ENCODE measurements at places on chromosomes 3 and 15. TPM values are rescaled to one million over a fixed set of nuclear protein-coding genes. Genes with fewer than 3 reads are reported as not detected.

TPM1 gene
- total RNA-seq, result 746 TPM

NPAP1 gene
- 0.16 TPM for total RNA-seq

LMCD1 gene
- total RNA-seq, result 22.4 TPM

- no peak for DNase-seq
Observed at GRCh38 chr15:101694261-101694660, 30.0 kb downstream of the TARS3 start.

DNA sequence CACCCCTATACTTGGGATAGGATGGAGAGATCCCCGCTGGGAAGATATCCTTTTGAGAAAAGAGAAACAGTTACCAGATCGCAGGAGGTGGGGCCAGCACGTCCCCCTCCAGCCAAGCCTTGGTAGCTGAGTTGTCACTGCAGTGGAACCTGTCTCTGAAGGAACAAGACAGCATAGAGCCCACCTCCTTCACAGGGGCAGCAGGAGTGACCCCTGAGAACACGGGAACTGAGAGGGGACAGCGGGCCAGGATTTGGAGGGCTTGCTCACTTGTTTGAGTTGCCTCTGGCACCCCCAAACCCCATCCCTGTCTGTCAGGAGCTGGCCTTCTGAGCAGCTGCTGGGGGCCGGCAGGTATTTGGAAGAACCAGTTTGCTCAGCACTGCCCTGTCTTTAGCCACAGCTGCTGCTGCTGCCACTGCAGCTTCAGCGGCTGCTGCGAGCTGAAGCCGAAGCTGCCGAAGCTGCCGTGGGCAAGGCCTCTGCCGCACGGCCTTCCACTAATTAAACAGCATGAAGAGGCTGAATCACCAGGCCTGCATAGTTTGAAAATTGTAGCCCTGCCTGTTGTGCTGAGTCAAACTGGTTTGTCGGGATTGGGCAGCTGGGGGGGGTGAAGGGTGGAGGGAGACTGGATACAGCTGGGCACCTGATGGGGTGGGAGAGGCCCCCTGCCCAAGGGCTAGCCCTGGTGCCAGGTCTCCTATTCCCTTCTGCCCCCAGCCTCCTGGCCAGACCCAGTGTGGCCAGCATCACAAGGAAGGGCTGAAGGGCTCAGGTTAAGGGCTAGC, 4.0 kb downstream of the EPHB3 start:
- DNase-seq, result peak; percentile 80

DNA sequence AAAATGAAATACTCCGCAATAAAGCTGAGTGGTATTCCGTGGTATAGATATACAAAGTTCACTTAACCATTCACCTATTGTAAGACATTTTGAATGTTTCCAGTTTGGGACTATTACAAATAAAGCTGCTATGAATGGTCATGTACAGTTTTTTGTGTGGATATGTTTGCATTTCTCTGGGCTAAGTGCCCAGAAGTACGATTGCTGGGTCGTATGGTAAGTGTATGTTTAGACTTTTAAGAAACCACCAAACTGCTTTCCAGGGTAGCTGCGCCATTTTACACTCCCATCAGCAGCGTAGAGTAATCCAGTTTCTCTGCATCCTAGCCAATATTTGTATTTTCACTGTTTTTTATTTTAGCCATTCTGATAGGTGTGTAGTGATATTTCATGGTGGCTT, 208.4 kb upstream of the TLE3 start:
- no peak for DNase-seq

DNA sequence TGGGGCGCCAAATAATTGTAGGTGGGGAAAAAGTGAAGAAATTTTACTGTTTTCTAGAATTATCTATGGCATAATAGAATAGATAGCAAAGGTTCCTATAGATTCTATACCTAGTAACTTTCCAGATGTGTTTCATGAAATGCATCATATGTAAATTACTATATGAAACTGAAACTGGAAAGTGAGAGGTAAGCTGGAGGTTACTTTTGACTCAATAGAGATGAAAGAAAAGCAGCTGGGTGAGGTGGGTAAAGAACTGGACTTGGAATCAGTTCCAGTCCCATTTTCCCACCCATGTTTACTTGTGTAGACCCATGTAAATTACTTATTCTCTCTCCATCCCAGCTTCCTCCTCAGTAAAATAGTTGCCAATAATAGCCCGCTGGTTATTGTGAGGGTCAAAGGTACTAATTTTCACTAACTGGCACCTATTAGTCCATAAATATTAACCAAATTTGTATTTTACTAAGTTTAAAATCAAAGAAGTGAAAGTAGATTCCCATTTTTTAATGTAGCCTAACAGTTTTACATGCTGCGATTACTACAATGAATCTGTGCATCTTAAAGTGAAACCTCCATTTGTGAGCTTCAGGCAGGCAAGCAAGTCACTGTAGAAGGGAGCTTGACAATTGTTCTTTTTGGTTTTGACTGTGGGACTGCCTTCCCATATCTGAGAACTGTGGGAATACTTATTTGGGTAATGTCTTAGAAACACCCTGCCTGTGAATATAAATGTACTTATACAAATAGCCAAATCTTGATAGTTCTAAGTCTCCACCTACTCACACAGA, 312.1 kb downstream of the SLC9A9 start:
- DNase-seq, result no peak

- DNase-seq, result no peak
Observed at GRCh38 chr3:155658671-155659261, 86.1 kb downstream of the PLCH1 start.

- DNase-seq, result no peak
Observed at GRCh38 chr15:51909584-51909983, 62.0 kb downstream of the LEO1 start.

DNA sequence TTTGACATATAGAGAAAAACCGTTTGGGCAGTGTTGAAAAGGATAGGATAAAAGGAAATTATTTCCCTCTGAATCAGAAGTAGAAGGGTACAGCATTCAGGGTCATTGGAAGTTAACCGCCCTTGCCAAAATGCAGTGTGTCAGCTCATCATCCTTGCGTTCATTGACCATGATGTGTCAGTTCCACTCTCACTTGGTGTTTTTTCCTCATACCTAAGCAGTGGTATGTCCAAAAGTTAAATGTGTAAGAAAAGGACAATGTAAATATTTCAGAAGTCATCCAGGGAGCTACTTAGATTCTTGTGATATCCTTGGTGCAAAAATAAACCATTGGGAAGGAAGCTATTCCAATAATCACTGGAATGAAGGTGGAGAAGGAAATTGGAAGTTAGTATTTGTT, 50.7 kb downstream of the MAP6D1 start:
- DNase-seq, result no peak
